ENCODE measurements at places on chromosomes 1 and 21.

DNA sequence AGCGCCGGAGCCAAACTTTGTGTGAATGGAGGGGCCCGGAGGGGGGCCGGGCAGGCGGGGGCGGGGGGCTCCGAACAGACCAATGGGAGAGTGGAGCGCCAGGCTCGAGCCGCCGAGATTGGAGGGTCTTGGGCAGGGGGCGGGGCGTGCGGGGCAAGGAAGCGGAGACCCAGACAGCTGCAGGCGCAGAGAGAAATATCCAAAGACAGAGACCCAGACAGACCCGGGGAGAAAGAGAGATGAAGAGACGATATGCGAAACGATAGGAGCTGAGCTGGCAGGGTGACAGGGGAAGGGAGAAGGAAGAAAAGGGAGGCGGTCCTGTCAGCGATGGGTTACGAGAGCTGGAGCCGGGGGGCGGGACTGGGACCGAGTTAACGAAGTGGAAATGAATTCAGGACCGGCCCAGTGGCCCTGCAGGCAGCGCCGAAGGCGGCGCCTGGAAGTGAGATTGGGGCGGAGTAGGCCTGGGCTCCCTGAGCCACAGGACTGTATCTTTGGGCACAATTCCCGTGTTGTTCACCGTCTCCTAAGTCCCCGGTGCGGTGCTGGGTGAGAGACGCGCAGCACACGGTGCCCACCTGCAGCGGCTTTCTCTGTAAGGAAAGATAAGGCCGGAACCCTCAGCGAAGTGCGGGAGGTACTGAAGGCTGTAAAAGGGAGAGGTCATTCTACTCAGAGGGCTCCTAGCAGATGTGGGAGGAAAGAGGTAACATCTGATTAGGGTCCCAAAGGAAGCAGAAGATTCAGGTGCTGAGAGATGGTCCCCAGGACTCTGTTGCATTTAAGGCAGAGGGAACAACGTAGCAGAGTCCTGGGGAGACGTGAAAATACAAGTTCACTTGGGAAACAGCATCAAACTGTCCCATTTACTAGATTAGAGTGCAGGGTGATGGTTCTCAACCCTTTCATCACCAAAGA is 543 bp upstream of the KCNJ10 start:
- peak; percentile 88 for DNase-seq

DNA sequence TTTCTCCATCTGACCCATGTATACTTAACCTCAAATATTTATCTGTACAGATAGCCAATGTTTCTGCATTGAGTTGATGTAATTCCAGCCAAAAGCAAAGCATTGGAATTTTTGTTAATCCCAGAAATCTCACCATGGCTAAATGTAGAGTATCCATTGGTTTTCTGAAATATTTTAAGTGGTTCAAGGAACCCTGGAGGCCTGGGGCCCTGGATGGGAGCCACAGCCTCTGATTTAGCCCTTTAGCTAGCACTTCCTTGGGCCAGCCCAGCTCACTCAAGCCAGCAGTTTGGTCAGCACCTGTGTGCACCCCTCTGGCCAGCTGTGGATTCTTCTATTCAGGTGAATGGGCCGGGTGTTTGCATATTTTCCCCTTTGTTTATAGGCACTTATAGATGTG is 18.8 kb upstream of the EPS8L3 start:
- no peak for DNase-seq

GRCh38 chr1:94215955-94216354 is 21.4 kb downstream of the ARHGAP29 start:
- no peak for DNase-seq

DNA sequence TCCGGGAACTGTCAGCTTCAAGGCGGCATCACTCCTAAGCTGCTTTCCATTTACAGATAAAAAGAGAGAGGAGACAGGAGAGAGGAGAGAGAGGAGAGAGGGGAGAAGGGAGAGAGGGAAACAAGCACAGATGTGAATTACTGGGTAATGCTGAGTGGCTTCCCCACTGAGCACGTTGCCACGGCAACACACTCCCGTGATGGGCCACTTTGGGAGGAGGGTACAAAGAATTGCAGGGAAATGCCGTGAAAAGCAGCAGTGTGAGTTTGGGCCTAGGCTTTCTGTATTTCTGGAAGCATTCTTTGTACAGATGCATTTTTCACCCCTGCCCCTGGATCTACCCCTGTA is 128.0 kb upstream of the IRF2BP2 start:
- peak; percentile 31 for DNase-seq

DNA sequence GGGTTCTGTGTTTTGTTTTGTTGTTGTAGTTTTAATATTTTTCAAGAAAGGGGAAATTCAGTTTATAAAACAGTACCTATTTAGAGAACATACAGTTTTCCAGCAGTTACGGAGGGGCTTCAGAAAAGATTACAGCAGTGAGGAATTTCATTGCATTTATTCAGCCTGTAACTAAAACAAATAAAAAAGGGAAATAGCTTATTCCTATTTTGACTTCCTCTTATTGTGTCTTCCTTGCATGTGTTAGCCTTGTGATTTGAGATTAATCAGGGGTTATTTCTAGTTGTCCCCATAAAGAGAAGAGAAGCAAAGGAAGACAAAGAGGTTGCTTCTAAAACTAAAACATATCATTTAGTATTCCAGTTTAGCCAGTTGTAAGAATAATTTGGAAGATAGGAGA is 35.0 kb downstream of the CTTNBP2NL start:
- no peak for DNase-seq

- DNase-seq, result peak; percentile 72
These were observed 1.6 kb downstream of the TENT5C start for GRCh38 chr1:117607471-117607870.

DNA sequence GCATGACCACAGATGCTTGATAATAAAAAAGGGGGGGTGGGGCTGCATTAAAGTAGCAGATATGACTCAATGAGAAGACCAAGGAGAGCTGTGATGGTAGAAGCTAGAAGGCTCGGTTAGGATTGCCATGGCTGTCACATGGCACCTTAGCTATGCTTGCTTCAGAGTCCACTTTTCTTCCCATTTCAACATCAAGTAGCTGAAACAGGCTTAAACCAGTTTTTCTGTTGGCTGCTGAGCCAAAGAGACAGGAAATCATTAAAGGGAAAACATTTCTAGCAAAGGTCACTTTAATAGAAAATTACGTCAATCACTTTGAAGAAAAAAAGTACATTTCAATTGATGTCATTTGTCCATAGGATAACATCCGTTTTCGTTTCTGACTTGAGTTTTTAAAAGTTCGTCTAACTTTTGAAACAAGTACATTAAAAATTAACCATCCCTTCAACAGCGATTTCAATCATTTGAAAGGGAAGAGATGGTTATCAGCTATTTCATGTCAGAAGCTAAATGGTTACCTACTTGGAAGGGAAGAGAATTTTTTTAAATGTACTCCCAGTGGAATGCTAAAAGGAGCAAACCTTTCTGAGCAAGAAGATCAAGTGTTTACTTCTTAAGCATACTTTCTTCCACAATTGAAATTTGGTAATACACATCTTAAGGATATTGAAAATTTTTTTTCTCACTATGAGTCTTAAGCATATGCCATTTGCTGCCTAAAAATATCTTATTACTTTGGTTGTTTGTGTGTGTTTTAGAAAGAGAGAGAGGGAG is 488.1 kb upstream of the PRMT6 start:
- no peak for DNase-seq

DNA sequence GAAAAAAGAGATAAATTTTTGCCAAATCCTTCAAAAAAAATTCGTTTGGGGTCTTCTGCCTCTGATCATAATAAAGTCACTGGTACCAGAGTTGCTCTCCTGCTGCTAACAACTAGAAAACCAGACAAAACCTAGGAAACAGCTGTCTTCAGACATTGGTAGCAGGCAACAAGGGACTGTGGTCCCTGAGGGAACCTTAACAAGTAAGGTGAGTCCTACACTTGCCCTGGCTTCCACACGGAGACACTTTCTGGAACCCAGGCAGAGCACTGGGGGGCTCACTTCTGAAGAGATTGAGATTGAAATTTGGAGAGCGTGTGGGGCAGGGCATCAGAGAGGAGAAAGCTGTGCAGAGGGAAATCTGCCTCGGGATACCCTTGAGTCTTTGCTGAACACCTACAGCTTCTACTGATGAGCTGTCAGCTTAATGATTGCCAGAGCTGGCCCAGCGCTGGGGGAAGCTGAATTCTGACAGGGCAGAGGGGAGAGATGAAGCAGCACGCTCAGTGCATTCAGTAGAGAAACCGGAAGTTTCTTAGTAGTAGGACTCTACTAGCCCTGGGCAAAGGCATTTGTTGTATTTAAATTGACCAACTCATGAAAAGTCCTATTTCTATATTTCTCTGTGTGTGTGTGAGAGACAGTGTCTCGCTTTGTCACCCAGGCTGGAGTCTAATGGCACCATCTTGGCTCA is 18.5 kb upstream of the FAM89A start:
- no peak for DNase-seq

DNA sequence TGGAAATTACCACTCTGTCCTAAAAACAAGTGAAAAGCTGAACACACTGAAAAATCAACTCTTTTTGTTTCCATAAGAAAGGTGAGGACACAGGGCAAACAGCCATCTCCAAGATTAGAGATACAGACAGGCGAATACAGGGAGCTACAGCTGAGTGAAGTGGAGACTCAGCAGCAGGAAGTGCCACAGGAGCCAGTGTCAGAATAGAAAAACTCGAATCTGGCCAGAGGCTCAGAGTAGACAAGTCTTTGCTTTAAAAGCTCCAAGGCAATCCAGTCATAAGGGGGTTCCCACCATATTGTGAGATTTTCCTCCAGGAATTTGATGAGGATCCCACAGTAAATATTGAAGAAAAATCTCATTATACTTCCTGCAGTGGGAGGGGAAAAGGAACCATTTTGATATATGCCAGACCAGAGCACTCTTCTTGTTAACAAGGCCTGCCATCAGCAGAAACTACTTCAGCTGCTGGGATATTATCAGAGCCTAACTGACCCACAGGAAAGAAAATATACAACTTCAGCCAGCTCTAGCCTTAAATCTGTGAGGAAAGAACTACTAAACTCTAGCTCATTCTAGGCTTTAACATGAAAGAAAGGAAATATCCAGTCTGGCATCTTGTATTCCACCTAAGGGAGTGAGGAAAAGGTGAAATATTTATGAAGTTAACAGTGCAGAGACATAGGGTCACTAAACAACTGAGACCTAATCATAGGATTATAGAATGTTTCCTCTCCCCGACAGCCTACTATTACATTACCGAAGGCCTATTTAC is 256.2 kb upstream of the OLFM3 start:
- DNase-seq, result no peak

DNA sequence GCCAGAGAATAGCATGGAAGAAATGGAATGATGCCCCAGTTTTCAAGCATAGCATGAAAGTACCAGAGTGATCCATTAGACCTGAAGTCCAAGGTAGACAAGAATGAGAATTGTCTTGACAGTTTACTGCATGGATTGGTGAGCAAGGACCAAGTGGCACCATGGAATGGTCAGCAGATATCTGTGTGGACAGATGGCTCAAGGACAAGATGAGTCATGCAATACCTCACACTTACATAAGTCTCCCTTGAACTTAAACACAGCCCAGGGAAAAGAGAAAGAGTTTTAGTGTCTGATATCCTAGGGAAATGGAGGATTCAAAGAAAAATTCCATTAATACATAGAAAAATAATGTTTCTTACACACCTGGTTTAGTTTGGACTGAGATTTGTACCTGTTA is 195.2 kb downstream of the MRPL39 start:
- DNase-seq, result no peak

DNA sequence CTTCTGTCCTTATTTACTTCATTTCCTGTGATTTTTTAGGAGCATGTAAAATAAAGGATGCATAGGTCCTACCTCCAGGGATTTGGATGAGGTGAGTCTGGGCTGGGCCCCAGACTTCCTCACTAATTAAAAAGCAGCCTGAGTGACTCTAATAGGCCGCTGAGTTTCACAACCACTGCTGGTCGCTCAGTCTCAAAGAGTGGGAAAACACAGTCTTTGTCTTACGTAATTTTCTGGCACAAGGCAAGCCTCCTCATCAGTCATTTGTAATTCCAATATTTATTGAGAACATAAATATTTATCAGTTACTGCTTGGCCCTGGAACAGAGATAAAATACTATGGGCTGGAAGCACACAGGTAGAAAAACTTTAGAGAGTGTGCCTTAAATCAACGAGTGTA is 195.4 kb upstream of the RUNX1 start:
- no peak for DNase-seq

DNA sequence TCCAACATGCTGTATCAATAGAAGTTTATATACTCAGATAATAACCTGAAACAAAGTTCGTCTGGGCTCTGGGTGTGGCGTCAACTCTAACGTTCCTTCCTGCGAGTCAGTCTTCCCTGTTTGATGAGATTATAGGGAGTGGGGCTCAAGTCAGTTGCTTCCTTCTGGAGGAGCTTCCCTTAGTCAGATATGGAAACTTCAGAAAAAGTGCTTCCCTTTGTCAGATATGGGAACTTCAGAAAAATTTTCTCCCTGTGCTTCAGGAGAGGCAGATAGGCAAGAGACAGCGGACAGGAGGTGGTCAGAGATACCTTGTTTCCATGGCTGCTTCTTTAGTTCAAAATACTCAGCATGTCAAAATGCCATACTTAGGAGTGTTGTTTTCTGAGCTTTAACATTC is 51.1 kb upstream of the PRDX6 start:
- no peak for DNase-seq

- no peak for DNase-seq
These were observed 44.9 kb upstream of the USP24 start for GRCh38 chr1:55259911-55260609.

DNA sequence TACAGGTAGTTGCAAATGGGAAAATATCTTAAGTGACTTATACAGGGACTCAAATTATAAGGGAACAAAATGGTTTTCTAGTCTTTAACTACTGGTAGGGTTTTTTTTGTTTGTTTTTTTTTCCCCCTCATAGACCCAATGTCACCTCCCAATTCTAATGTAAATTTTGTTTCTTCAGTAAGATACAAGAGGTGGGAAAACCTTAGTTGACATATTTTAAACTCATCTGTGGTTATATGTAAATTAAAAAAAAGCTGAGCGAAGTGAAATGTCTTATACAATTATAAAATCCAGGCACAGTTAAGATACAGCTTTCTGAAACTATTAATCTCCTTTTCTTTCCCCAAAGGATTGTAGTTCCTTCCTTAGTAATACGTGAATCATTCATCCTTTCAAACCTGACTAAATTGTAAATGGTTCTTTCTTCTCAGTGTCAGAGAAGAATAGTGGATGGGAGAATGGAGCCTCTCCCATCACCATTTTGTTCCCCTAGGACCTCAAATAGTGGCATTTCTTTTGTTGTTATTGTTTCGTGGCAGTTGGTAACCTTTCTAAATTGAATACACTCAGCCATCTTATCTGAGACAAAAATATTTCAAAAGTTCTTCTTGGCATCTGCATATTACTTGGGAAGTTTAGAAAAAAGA is 11.2 kb downstream of the TSEN15 start:
- DNase-seq, result no peak

- no peak for DNase-seq
These were observed 31.6 kb downstream of the CAPZB start for GRCh38 chr1:19453741-19454201.

- DNase-seq, result peak; percentile 75
These were observed 60.2 kb upstream of the PDE9A start for GRCh38 chr21:42593007-42593814.

- peak; percentile 51 for DNase-seq
These were observed 5.9 kb downstream of the MAP7D1 start for GRCh38 chr1:36161641-36162531.

GRCh38 chr1:3319874-3320245 is 134.6 kb upstream of the ARHGEF16 start:
- peak; percentile 60 for DNase-seq

GRCh38 chr1:17674726-17675500 is 80.2 kb upstream of the ACTL8 start:
- DNase-seq, result no peak

- peak; percentile 71 for DNase-seq
These were observed 87.8 kb upstream of the S1PR1 start for GRCh38 chr1:101148980-101149379.
